Activated CD4-positive, alpha-beta T cell treated with anti-CD3 and anti-CD28 coated beads for 36 hours (primary cell): ENCODE measurements at places on chromosomes 12 and 14. TPM values are rescaled to one million over a fixed set of nuclear protein-coding genes. Genes with fewer than 3 reads are reported as not detected.
A peak's percentile ranks its signal among the peaks of the same experiment; 100 is the strongest.

DNA sequence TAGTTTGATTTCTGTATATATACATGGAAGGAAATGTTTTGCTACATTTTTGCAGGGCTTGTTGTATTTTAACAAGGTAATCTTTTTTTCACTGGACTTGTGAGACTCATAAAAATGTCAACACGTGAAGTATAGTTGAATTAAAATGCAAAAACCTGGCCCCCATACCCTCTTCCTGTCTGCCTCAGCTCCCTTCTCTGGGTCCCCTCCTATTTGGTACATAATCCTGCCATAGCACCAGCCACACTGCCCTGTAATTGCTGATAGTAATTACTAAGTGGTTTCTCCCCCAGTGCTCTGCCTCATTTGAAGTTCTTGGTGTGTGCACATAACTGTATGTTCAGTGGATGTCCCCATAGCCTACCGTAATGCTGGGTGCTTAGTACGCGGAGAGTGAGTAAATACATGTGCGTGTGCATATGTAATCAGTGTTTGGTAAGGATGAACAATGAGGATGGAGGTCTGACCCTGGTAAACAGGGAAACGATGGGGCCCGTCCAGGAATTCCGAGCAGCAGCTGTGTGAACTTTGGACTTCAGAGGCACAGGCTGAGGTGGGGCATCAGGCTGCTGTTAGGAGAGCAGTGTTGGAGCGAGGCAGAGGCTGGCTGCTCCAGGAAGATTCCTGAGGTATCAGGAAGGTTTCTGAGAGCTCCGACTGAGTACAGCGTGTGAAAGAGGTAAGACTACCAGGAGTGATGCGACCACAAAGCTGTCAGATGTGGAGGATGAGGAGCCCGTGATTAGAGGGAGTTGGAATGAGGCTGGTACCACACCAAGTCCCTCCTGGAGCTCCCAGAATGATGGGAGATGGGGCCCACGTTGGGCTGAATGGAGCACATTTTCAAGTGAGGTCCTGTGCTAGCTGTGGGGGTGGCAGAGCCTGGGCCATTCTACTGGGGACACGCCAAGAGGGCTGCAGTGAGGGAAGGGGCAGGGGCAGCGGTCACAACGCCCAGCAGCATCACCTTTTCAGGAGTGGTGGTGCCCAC lies 106.8 kb downstream of the PELI2 start:
- no peak for DNase-seq

DNA sequence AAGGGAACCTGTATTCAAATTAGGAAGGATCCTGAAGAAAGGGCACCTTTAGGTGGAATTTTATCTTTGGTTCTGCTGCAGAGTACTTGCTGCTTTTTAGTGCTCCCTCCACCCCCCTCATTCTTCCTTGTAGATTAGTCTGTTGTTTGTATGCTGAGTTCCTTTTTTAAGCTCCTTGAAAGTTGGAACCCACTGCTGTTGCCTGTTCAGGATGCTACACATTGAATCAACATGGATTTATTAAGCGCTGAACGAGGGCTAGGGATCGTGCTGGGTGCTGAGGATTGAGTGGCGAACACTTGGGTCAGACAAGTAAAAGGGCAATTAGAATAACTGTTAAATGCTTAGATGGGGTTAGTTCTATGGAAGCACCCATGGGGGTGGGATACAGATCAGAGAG lies 884 bp upstream of the AMN1 start:
- DNase-seq, result no peak

- DNase-seq, result no peak
Observed at GRCh38 chr12:124504273-124505000, 63.0 kb downstream of the NCOR2 start.

DNA sequence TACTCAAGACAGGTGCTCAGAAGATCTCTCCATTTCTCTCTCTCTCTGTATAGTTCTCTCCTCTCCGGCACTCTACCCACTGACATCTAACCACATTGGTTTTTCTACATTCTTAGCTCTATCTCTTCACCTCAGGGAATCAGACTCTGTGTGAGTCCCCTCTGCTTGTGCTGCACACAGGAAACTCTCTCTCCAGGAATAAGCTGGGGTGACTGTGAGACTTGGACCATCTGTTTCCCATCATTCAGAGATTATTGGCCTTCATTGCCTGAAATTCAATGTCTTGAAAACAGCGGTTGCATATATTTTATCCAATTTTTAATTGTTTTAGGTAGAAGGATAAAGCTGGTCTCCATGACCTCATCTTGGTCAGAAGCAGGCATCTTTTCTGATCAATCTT lies 105.0 kb downstream of the SLC35F4 start:
- DNase-seq, result no peak

- DNase-seq, result no peak
Observed at GRCh38 chr12:74412606-74413230, 124.9 kb upstream of the ATXN7L3B start.

GRCh38 chr14:66804141-66804540 lies 296.2 kb downstream of the GPHN start:
- DNase-seq, result no peak

- DNase-seq, result no peak
Observed at GRCh38 chr14:69013943-69014782, 35.1 kb upstream of the ACTN1 start.

GRCh38 chr14:61128382-61129167 lies 147.5 kb downstream of the SLC38A6 start:
- no peak for DNase-seq

DNA sequence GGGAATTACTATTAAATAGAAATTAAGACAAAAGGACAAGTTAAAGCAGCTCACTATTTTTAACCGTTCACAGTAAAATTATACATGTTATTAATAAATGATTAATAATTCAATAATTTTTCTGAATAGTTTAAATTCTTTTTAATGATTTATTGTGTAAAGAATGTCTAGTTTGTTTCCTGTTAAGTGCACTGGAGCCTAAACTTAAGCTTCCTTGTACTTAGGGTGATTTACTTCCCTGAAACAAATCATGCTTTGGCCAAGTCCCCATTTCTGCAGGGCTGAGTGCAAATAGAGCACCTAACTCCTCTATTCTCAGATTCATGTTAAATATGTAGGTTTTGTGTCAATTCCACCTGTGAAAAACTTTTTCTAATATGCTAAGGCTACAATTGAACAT lies 188.9 kb upstream of the PDZRN4 start:
- no peak for DNase-seq

- no peak for DNase-seq
Observed at GRCh38 chr14:68509188-68509983, 283.5 kb downstream of the ZFP36L1 start.

GRCh38 chr14:65106736-65107135 lies 4.4 kb upstream of the MAX start:
- no peak for DNase-seq

DNA sequence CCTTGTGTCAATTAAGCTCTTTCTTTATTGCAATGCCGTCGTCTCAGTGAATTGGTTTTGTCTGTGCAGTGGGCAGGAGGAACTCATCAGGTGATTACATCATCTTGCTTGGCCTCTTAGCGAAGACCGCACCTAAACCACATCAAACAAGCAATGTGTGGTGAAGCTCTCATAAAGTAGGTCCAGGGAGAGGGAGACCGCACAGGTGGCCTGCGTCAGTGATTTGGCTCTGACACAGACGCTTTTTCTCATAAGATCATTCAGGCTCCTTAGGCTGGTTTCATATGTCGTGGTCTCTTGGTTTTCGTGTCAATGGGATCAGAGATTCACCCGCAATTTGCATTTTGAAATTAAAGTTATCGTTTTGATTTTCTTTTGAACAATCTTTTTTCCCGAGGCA lies 6.7 kb upstream of the TESC start:
- peak; percentile 60 for DNase-seq

DNA sequence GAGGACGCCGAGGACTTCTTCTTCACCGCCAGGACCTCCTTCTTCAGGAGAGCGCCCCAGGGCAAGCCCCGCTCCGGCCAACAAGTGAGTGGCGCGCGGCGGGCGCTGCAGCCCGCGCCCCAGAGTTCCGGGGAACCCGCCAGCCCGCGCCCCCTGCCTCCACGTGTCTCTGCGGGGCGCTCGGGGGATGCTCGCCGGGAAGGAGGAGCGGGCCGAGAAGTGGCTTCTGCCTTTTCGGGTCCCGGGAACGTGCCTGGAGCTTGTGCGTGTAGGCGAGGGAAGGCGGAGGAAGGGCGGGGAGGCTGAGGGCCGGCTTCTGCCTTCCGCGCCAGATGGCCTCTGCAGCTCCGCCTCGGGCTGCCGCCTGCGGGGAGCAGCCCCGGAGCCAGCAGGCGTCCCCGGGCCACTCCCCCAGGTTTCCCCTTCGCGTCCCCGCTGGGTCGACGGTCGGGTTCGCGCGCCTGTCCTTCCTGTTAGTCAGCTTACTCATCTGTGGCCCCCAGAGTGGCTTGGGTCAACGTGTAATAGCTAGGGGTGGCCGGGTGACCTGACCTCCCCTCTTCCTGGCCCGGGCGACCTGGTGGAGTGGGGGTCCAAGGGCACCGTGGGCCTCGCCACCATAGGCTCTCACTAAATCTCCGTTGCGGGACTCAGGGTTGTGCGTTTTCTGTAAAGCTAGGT lies 505 bp downstream of the RASSF3 start:
- peak; percentile 82 for DNase-seq

GRCh38 chr12:107666009-107666408 lies 19.6 kb upstream of the PWP1 start:
- DNase-seq, result no peak

The SDSL gene
- 3.9 TPM for total RNA-seq

The CHFR gene
- total RNA-seq, result 36.5 TPM

The KRT83 gene
- total RNA-seq, result not detected

The PLEKHD1 gene
- 0.05 TPM for total RNA-seq

The SERPINA12 gene
- not detected for total RNA-seq

The LRCOL1 gene
- not detected for total RNA-seq

The HNF1A gene
- total RNA-seq, result not detected

The TMEM179 gene
- total RNA-seq, result 0.32 TPM
